ENCODE measurements at places on chromosomes 1 and 21.

GRCh38 chr1:69520326-69520725 lies 47.4 kb upstream of the LRRC7 start:
- DNase-seq = no peak

- no peak for DNase-seq
These were observed 118.0 kb downstream of the ACTL8 start for GRCh38 chr1:17873007-17873675.

GRCh38 chr1:97385536-97386277 lies 535.1 kb downstream of the DPYD start:
- DNase-seq = no peak

GRCh38 chr1:30106125-30106524 lies 617.3 kb downstream of the MATN1 start:
- no peak for DNase-seq

DNA sequence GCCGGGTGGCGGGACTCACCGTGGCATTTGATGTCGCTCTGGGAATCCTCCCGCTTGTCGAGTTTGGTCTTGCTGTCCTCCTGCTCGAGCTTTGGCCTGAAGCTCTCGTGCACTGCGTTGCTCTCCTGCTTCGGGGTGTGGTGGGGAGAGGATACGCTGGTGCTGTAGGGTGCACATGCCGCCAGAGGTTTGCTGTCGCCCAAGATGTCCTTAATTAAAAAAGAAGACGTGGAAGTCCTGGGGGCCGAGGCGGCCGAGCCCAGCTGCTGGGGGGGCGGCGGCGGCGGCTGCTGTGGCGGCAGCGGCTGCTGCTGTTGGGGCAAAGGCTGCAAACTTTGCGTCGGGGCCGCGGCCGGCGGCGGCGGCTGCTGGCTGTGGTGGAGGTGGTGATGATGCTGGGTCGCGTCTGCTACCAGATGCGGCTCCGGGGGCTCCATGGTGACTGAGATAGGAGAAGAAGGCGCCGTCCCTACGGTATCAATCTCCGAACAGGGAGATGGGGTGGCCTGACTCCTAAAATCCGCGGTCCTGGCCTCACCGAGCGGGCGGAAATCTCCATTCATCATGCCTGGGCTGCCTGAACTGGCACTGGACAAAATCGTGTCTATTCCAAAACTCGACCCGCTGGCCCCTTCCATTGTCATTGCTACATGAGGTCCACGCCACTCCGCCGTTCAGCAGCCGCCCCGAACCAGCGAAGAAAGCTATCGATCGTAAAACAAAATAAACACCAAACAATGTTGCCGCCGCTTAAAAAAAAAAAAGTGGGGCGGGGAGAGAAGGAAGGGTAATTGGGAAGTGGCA lies at the start of gene BARHL2:
Gene BARHL2 (minus strand): TSS at position 751 of the 804 bp plus-strand sequence. CDS start 107 bp downstream, at position 644.
- DNase-seq = no peak

DNA sequence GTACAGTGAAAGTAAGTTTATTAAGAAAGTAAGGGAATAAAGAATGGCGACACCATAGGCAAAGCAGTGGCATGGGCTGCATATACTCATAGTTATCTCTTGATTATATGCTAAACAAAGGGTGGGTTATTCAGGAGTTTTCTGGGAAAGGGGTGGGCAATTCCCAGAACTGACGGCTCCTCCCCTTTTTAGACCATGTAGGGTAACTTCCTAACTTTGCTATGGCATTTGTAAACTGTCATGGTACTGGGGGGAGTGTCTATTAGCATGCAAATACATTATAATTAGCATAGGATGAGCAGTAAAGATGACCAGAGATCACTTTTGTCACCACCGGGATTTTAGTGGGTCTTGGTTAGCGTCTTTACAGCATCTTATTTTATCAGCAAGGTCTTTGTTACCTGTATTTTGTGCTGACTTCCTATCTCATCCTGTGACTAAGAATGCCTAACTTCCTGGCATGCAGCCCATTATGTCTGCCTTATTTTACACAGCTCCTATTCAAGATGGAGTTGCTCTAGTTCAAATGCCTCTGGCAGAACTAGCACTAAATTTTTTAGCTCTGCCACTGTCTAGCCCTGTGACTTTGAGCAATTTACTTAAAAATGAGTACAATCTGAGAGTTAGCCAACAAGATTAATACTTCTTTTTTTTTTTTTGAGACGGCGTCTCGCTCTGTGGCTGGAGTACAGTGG lies 110.3 kb upstream of the PALMD start:
- DNase-seq = no peak

DNA sequence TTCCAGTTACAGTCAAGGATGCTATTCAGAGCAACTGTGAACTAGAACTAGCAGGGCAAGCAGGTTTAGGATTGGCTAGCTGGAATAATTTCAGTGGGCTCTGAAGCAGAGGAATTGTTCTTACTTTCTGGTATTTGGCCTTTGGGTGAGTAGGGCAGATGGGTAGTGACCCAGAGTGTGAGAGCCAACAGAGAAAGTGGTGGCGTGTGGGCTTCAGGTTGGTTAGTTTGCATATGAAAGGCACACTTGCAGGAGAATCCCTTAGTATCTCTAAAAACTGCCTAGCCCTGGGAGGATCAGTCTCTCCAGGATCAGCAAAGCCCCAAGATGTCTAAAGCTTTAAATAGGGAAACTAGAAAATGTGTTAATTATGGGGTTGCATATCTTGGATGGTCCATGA lies 67.6 kb upstream of the LRRC8B start:
- DNase-seq = no peak

- DNase-seq = no peak
These were observed 5.4 kb upstream of the SLC2A7 start for GRCh38 chr1:9031484-9032259.

- DNase-seq = peak; percentile 52
These were observed at the start of gene ROR1 for GRCh38 chr1:63773815-63774616. Gene ROR1 (plus strand): TSS chr1:63774017.

Data from DMS79 treated with DMSO at 0.1 percent for 48 hours (cell line).